ENCODE measurements at places on chromosomes 2 and 18. TPM values are rescaled to one million over a fixed set of nuclear protein-coding genes. Genes with fewer than 3 reads are reported as not detected.

MLPH gene
- polyA plus RNA-seq, result 3.1 TPM

LYG2 gene
- 0.64 TPM for polyA plus RNA-seq

RAB6C gene
- 0.51 TPM for polyA plus RNA-seq

MYOM1 gene
- 2.6 TPM for polyA plus RNA-seq

MDH1B gene
- 3.8 TPM for polyA plus RNA-seq
